Stimulated activated naive CD4-positive, alpha-beta T cell treated with Interleukin-2 at 50 U/mL for 16 hours (primary cell): ENCODE measurements at places on chromosomes 5 and 9.

GRCh38 chr5:14189680-14190079, 46.5 kb downstream of the TRIO start:
- no peak for DNase-seq

DNA sequence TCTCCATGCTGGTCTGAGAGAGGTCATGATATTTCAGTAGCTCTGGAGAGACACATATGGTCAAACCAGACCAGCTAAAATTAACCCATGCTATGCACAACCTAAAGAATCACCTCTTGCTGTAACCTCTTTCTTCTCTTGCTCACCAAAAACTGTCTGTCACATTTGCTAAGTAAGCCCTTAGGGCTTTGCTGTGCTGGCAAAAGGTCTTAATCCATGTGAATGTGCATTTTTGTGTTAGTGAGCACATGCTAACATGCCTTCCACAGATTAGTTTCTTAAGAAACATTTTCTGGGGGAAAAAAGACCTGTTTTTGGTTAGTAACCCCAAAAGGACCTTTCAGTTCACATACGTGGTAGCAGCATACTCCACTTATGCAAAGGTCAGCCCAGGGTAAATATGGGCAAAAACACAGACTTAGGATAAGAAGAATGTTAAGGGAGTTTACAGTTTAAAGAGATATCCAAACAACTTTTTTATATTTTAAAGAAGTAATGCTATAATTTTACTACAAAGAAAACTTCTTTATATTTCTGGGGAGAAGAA, 124.2 kb upstream of the CCDC152 start:
- DNase-seq: no peak

DNA sequence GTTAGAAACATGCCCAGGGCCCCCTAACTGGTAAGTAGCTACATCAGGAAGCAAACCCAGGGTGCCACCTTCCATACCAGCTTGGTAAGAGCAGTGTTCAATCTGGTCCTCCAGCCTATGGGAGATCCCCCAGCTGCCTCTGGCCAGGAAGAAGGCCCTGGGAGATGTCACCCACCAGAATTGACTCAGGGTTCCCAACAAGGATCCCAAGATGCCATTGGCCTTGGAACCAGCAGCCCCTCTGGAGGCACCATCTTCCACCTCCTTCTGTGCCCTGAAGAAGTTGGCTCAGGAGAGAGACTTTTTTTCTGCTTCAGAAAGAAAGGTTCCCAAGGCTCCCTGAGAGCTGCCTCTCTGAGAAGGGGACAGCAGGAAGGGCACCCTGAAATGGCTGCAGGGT, 56.6 kb upstream of the IL17B start:
- DNase-seq: no peak

GRCh38 chr9:115141612-115142011, 23.7 kb upstream of the TNC start:
- DNase-seq: no peak

DNA sequence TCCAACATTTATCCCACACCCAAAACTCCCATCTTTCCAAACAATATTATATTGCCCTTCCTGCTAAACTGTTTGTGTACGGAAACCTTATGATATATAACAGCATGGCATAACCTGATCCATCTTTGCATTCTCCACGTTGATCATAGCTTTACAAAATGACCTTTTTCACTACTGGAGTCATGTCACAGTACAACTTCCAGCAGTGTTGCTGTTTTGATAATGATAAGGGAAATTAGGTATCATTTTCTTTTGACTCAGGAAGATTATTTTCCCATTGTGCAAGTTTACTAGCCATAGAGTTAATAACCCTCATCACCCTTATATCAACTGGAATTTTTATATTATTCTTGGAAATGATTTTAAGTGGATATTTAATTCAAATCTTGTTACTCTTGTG, 57.5 kb downstream of the SH3GL2 start:
- DNase-seq: no peak

- no peak for DNase-seq
Measured at GRCh38 chr9:36450110-36450732, 50.2 kb upstream of the RNF38 start.

- DNase-seq: no peak
Measured at GRCh38 chr5:131511934-131512333, 123.1 kb downstream of the RAPGEF6 start.

GRCh38 chr5:40646266-40646665, 33.4 kb upstream of the PTGER4 start:
- DNase-seq: no peak

- no peak for DNase-seq
Measured at GRCh38 chr9:107127608-107128007, 155.5 kb upstream of the RAD23B start.

DNA sequence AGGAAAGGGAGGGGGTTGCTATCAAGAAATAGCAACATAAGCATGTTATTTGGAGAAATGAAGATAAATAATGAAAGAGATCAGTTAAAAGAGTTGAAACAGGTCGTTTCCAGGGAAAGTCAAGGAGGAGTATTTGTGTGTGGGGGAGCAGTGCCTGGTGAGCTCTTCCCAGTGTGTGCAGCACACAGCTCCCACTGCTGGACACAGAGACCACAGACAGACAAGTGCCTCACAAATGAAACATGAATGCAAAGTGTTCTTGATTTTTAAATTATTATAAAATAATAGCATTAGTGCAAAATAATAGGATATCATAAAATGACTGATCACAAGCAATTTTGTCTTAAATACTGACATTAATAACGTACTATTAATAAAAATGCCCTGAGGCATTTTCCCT, 40.8 kb downstream of the LIFR start:
- no peak for DNase-seq

DNA sequence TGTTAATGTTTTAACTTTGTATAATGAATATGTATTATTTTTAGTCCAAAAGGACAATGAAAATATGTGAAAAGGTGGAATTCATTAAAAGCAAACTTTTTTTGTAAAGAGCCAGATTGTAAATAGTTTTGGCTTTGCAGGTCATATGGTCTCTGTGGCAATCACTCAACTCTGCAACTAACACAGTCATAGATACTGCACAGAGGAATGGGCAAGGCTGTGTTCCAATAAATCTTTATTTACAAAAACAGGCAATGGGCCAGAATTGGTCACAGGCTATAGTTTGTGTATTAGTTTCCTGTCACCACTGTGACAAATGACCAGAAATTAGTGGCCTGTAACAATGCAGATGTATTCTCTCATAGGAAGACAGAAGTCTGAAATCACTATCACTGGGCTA, 125.4 kb upstream of the PTCH1 start:
- DNase-seq: no peak

GRCh38 chr5:177498013-177498787, 796 bp upstream of the PDLIM7 start:
- DNase-seq: no peak

DNA sequence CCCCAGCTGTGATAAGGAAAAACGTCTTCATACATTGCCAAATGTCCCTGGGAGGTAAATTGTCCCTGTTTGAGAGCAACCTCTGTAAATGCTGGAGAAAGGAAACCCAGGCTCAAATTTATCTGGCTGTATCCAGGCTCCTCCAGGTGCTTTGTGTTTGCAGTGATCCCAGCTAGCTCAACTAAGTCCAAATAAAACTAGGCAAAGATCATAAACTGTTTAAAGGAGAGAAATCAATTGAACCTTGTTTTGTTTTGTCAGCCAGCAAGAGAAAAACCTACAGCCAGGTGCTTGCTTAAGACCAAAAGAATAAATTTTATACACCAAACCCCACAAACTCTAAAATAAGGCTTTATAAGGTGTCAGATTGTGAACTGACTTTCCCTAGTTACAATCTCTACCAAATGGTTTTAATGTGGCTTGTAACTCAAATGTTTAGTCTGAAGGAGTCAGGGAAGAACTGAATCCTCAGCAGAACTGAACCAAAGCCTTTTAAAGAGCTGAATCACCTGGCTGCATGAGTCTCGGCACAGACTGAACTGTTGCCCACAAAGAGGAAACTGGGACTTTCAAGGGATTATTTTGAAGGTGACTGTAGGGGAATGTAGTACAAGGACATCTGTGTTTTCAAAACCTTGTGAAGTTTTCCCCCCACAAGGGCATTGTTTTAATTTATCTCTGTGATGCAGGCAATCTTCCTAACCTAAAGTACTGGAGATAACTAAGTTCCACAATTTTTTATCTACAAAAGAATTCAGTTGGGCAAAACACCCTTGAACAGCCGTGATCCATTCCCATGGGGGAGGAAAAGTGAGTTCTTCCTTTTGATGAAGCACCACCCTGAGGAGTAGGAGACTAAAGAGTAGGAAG, 201.7 kb upstream of the TARS1 start:
- no peak for DNase-seq

- no peak for DNase-seq
Measured at GRCh38 chr9:123923884-123924283, 6.0 kb downstream of the DENND1A start.

GRCh38 chr9:125929846-125930245, 182.7 kb downstream of the PBX3 start:
- no peak for DNase-seq

DNA sequence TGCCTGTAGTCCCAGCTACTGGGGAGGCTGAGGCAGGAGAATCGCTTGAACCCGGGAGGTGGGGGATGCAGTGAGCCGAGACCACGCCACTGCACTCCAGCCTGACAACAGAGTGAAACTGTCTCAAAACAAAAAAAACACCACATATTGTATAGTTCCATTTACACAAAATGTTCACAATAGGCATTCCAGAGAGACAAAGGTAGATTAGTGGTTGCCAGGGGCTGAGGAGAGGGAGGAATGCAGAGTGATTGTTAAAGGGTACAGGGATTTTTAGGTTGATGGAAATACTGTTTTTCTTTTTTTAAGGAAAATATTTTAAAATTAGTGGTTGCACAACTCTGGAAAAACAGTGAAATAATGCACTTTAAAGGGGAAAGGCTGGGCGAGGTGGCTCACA, 19.6 kb downstream of the ETF1 start:
- DNase-seq: no peak

- DNase-seq: no peak
Measured at GRCh38 chr5:82586661-82587310, 308.6 kb upstream of the RPS23 start.

DNA sequence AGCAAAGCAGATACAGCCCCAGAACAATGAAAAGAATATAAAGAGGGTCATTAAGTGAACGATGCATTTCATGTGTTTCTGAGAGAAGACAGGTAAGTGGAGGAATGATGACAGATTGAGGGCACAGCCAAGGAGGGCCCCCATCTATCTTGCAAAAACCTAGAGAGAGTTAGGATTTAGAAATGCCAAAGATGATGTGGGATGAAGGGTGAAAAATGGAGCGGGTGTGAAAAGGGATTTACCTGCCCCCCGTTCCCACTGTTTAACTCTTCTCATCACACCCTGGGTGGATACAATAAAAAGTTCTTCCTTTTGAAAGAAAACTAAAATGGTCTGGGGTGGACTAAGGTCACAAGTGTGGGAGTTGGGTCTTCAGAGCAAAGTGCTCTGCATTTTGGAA, 18.5 kb upstream of the PPP2R2B start:
- no peak for DNase-seq

GRCh38 chr5:165405340-165405739, 1899.9 kb downstream of the MAT2B start:
- no peak for DNase-seq

DNA sequence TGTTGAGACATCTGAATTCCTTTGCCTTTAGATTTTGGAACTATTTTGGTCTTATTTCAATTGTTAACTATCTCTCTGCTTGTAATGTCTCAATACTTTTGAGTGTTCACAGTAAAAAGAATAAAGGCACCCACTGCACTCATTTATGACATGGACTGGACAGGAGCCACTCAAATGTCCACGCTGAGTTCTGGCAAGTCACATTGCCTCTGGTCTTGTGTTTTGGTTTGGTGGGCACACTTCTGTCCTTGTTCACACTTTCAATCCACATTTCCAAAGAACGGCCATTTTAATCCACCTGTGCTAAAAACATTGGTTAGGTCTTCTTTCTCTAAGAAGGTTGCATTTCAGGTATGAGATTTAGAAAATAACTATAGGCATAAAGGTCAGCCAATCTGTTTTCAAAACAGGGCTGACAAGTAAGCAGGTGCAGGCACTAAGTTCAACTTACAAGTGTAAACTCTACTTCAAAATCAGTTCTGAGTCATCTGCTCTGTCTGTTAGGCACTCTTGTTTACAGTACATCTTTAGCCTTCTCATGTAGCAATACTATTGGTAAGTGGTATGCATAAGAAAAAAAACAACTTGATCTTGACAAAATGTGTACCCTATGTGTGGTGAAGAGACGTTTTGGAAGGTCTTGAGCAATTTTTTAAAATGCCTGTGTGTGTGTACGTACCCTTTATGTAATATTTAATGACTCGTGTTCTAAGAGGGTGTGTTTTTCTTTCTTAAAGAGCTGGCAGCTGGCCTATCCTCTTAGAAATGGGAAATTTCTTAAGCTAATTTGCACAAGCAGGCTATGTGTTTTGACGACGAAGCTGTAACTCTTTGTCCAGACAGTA, 31.5 kb upstream of the ZFAND5 start:
- DNase-seq: no peak

GRCh38 chr5:132525299-132525724, 18.0 kb downstream of the IL5 start:
- DNase-seq: no peak

- DNase-seq: no peak
Measured at GRCh38 chr9:83934569-83935275, 13.5 kb upstream of the KIF27 start.

DNA sequence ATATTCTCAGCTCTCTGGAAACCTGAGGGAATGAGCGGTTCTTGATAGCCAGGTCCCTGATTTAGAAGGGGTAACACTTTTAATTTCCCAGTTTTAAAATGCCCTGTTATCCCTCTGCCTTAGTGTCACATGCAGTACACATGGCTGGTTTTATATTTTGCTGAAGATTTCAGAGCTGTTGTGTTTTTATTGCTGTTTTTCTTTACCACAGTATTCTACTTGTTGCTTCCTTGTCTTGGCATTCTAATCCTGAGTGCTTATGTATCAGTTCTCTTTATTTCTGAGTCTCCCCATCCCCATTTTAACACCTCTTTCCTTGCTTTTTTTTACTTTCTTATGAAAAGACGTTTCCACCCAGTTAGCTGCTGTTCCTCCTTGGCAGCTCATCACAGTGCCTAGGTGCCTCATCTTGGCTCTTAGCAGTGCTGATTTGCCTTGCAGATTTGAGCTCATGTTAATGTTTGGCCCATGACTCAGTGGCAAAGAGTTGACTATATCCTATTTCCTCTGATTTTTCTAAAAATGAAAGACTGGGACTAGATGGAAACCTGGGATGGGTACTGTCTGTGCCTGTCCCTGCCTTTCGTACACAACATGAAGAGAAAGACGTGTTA, 3.7 kb downstream of the MTRR start:
- no peak for DNase-seq

GRCh38 chr5:93100428-93100827, 480.6 kb downstream of the NR2F1-AS1 start:
- DNase-seq: no peak

DNA sequence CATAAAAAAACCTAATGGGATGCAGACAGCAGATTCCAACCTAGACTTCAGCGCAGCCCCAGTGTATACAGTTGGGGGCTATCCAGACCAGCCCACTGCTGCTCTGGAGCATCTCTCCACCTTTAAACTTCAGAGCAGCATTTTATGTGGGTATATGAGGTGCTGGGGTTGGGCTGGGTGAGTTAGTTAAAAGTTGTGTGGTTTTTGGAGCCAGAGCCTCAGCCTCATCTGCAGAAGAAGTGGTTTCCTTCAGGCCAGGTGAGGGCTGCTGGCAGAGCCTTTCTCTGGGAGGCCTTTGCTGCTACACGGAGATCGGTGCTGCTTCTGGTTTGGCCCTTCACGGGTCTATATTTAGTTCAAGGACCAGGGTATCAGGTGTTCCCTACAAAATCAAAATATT, 228.3 kb downstream of the PDZD2 start:
- no peak for DNase-seq

- no peak for DNase-seq
Measured at GRCh38 chr5:156208271-156208670, 118.7 kb upstream of the SGCD start.

GRCh38 chr9:134752471-134753168, 111.0 kb downstream of the COL5A1 start:
- DNase-seq: no peak
